ENCODE measurements at places on chromosomes 3 and 15.

DNA sequence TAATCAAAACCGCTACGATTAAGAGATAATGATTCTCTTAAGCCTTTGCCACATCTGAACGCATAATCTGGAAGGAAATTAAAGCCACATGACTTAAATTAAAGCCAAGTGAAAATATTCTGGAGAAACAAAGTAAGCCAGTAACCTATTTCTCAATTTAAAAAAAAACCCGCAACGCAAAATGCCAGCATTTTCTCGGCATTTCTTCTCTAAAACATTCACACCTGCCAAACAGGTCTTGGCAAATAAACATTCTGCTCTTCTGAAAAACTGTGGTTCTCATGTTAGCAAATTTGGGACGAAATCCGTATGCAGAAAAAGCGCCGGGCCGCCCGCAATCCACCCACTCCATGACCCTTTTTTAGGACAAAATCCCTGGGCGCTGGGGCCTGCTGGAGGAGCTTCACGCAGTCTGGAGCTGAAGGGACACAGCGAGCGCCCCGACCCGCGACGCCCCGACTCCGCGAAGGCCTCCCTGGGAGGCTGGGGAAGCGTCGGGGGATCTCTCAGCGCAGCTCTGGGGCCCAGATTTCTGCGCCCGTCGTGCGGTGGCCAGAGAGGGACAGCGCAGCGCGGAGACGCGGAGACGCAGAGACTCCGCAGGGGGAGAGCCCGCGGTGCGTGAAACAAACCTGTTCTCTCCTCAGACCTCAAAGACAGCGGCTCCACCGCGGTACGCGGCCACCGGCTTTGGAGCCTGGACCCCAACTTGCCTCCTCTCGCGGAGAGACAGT lies 471 bp downstream of the NKIRAS1 start:
- DNase-seq: no peak

GRCh38 chr3:66370179-66370578 lies 130.6 kb downstream of the LRIG1 start:
- no peak for DNase-seq

DNA sequence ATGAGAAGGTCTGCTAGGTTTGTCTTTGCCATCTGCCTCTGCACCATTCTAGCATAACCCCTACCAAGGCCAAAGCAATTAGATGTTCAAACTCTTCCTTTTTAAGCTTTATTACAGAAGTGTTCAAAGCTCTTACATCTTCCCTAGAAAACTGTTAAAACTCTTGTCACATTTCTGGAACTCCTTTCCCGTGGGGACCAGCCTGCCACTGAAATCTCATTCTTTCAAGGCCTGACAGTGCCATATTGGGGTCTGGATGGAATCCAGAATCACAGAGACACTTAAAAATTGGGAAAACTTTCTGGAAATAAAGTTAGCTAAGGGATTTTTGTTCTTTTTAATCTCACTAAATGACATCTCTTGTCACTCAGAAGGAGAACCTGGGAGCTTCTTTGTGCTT lies 153.8 kb upstream of the SLCO3A1 start:
- DNase-seq: no peak

GRCh38 chr15:64934023-64934422 lies 22.3 kb downstream of the ANKDD1A start:
- no peak for DNase-seq

GRCh38 chr3:126067959-126068358 lies 16.0 kb downstream of the SLC41A3 start:
- no peak for DNase-seq

GRCh38 chr3:16258177-16258576 lies 6.6 kb downstream of the DPH3 start:
- DNase-seq: no peak

DNA sequence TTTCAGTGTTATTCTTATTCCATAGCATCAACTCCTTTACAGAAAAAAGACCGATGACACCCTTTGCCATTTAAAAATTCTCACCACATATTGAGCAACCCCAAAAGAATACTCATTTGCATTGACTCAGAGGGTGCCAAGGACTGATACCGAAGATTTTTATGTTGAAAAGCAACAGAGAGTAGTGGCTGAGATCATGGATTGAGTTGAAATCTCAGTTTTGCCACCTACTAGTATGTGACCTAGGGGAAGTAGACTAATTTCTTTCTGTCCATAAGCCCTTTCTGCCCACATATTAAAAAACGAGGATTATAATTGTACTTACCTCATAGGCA lies 313.9 kb upstream of the SATB1 start:
- no peak for DNase-seq

DNA sequence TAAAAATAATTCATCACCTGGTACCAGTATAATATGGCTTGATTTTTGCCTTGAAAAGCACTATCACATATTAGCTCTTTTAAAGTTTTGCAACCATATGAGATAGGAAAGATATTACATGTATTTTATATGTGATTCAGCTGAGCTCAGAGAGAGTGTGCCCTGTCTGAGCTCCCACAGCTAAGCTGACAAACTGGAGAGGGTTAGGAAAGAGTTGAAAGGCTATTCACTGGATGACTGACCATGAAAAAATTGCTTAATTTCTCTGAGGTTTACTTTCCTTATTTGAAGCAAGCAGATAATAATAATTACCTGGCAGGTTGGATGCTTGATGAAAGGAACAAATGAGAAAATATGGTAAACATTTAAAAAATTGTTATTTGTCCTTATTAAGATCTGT lies 97.4 kb upstream of the CCDC80 start:
- DNase-seq: no peak

- no peak for DNase-seq
Measured at GRCh38 chr15:96416218-96416933, 85.9 kb downstream of the NR2F2 start.

GRCh38 chr3:38143511-38143910 lies 5.0 kb downstream of the MYD88 start:
- no peak for DNase-seq

DNA sequence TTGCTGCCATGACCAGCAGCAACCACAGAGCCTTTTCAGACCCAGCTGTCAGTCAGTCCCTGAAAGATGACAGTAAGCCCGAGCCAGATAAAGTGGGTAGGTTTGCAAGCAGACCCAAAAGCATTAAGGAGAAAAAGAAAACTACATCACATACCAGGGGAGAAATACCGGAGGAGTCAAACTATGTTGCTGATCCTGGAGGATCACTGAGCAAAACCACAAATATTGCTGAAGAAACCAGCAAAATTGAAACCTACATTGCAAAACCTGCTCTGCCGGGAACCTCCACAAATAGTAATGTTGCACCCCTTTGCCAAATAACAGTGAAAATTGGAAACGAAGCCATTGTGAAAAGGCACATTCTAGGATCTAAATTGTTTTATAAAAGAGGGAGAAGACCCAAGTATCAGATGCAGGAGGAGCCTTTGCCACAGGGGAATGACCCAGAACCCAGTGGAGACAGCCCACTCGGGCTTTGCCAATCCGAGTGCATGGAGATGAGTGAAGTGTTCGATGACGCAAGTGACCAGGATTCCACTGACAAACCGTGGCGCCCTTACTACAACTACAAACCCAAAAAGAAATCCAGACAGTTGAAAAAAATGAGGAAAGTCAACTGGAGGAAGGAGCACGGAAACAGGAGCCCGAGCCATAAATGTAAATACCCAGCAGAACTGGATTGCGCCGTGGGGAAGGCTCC lies 42.1 kb upstream of the RASA2 start:
- DNase-seq: no peak

DNA sequence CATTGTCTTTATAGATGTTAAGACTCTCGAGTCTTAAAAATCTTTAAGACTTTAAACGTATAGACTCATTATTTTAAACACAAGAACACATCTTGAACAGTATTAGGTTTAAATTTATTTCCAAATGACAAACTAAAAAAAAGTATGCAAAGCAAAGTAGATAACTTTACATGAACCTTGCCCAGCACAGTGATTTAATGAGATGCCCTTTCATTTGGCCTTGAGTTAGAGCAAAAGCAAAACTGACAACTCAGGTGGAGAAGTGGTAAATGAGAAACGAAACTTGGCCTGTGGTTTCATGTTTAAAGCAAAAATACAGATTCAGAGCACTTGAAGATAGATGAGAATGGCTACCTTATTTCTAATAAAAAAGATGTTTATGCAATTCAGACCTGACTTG lies 8.6 kb downstream of the GPR15 start:
- DNase-seq: no peak

DNA sequence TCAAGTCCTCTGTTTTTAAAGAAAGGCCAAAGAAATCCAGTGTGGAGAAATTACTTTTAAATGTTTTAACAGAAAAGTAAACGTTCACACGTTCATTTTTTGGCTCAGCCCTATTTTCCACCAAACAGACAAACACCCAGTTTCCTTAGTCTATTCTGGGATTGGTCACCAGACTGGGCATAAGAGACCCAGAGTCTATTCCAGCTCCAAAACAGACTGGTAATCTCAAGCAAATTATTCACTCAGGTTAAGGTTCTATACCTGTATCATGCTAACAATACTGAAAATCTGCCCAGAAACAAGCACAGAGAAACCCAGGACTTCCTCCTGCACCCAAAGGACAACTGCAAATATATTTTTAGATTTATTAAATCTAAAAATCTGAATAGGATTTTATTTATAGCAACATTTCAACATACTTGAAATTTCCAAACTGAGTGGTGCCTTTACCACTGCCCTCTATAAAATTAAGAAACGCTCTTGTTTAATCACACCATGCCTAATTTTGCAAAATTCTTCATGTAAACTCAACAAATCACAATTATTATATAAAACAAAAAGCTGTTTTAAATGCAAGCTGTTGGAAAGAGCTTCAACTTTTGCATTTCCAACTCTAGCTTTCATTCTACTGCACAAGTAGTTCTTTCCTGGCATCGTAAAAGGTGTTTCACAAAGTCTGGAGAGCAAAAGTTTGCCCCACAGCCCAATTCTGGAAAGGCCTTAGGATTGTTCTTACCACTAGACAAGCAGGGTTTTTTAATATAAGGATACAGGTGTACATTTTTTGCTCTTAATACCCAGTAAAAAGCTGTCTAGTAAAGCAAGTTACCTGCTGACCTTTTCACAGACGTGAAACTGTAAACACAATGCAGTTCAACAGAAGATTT lies 18.7 kb downstream of the ZNF148 start:
- DNase-seq: no peak

DNA sequence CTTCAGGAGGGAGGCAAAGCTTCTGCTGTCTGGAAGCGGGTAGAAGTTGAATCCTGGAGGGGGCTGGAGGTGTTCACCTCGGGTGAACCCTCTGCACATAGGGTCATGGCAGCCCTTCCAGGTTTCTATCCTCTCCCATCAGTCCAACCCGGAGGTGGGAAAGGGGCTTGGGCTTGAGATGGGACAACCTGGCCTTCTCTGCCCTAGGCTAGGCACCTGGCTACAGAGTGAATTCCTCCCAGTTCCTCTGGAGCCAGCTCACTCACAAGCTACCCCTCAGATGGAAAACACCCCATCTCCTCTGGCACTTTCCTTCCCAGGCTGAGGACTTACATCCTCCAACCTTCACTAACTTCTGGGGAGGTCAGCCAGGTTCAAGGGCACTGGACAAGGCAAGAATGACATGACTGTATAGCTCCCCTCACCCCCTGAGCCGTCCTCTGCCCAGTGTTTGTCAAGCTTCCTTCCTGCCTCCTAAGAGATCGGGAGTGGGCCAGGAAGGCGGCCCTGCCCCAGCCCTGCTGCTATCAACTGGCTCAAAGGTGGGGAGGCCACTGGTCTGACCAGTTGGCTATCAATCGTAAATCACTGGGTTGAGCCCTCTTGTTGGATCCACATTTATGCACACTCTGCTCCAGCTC lies 45.8 kb downstream of the KLF15 start:
- no peak for DNase-seq

DNA sequence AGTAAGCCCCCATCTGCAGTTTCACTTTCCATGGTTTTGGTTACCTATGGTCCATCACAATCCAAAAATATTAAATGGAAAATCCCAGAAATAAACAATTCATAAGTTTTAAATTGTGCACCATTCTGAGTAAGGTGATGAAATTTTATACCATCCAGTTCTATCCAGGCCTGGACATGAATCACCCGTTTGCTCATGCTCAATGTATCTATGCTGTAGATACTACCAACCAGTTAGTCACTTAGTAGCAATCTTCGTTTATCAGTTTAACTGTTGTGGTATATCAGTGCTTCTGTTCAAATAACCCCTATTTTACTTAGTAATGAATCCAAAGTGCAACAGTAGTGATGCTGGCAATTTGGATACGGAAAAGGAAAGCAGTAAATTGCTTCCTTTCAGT lies 381.9 kb upstream of the AGTR1 start:
- DNase-seq: no peak

- no peak for DNase-seq
Measured at GRCh38 chr3:195087328-195087727, 183.6 kb downstream of the XXYLT1 start.

DNA sequence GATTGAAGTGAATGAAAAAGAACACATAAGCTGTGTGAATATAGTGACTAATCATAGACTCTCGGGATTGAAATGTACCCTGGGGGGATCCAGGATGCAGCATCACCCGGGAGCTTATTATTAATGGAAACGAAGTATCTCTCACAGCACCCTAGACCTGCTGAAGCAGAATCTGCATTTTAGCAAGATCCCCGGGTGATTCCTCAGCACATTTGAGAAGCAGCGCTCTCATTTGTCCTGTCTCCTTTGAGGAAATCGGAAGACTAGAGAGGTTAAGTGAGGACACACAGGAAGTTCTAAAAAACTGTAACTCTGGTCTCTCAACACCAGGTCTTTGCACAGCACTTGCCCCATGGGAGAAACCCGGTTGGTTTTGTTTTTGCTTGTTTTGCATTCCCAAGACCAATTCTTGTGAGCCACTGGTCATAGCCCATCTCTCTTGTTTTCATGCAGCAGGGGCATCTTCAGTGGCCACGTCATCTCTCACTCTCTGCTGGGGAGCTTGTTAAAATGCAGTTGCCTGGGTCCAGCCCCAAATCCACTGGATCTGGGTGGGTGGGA lies 30.2 kb downstream of the ZNF710 start:
- DNase-seq: no peak

DNA sequence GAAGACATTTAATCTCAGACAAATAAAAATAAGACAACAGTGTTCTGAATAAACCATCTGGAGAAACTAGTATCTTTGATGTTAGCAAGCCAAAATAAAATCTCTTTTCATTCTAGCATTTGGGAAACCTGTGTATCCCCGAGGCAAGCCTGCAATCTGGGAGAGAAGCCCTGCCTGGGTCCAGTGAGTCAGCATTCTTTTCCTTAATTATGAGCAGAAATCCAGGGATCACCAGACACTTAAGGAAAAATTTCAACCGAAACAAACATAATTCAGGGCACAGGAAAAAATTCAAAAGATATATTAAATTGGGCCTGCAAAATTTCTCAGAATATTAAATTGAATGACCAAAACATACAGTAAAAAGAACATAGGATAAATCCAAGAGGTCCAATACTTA lies 4.2 kb downstream of the NCBP2 start:
- no peak for DNase-seq

Data from femur (tissue), 1 donor.